ENCODE measurements at places on chromosomes 4 and X.

GRCh38 chrX:28586286-28586685, 960 bp upstream of the IL1RAPL1 start:
- no peak for DNase-seq

- DNase-seq: no peak
Observed at GRCh38 chrX:8042304-8042703, 115.1 kb upstream of the PNPLA4 start.

DNA sequence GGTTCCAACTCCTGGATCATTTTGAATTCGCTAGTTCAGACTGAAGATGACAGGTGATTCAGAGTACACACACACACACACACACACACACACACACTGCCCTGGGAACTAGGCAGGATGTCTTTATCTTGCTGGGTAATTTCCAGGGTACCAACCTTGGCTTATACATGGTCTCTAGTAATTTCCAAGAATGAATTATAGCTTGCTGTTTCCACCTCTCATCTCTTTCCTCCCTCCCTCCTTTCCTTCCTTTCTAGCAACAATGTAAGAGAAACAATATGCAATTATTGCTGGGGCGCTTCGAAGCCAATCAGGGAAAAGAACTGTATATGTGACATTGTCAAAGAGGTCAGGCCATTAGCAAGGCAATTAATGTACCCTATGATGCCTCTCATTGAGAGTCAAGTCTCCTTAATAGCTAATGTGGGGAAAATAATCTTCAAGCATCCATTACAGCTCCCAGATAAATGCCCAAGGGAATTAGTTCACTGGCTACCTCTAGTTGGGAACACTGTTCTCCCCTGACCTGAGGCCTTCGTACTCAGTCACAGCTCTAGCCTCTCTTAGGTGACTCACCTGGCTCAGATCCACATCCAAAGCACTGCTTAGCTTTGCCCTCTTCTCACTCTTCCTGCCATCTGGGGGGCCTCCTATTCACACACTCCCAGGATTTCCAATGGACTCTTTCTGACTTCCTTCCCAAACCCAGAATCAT, 311.5 kb downstream of the PPP1R2C start:
- no peak for DNase-seq

DNA sequence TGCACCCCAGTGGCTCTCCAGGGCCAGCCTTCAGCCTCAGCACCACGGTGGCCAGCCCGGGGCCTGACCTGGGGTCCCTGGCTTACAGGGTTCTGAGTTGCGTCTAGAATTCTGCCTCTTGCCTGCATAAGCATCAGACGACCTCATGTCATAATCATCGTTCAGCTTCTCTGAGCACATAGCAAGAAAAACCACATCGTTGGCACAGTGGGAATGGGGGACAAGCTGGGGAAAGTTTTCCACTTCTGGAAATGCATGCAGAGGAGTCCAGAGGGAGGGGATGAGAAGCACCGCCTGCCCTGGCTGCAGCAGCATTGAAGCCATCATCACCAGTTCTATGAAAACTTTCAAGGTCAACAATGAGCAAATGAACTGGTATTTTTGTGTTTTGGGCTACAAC, 441.0 kb upstream of the FRG1 start:
- no peak for DNase-seq

- DNase-seq: no peak
Observed at GRCh38 chr4:86506591-86506990, 87.5 kb upstream of the PTPN13 start.
